ENCODE measurements at places on chromosomes 5 and 9.

- DNase-seq = no peak
These were observed 6.2 kb downstream of the TRIM32 start for GRCh38 chr9:116693233-116693731.

DNA sequence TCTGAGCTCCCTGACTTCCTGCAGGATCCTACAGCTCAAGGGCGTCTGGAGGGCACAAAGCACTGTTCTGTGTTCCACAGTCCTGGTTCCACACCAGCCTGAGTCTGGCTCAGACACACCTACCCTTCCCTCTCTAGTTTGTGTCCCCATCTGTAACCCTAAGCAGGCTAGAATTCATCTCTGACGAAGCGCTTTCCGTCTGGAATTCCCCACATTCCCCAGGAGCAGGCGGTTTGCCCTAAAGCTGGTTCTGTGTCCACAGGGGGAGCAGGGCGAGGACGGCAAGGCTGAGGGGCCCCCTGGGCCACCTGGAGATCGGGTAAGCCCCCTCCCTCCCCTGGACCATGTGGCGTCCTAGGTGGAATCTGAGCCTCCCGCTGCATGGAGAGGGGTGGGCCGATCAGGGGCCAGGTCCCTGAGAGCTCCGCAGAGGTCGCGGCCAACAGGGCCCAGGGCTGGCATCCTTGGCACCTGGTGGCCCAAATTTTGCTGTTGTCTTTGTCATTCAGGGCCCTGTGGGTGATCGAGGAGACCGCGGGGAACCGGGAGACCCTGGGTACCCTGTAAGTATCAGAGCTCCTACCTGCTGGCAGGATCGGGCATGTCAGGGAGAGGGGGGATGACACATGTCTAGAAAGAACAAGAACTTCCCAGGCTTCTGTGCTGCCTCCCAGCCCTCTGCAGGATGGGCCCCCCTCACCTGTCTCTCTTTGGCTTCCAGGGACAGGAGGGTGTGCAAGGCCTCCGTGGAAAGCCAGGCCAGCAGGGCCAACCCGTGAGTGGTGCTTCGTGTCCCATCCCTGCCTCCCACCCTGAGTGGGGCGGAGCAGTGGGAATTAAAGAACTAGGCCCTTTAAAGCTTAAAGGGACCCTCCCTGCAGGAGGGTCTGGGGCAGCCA, 34.5 kb upstream of the ORM1 start:
- DNase-seq = no peak

GRCh38 chr5:108233617-108234155, 148.2 kb downstream of the FBXL17 start:
- no peak for DNase-seq

GRCh38 chr5:179833056-179833708, 12.5 kb downstream of the SQSTM1 start:
- no peak for DNase-seq

DNA sequence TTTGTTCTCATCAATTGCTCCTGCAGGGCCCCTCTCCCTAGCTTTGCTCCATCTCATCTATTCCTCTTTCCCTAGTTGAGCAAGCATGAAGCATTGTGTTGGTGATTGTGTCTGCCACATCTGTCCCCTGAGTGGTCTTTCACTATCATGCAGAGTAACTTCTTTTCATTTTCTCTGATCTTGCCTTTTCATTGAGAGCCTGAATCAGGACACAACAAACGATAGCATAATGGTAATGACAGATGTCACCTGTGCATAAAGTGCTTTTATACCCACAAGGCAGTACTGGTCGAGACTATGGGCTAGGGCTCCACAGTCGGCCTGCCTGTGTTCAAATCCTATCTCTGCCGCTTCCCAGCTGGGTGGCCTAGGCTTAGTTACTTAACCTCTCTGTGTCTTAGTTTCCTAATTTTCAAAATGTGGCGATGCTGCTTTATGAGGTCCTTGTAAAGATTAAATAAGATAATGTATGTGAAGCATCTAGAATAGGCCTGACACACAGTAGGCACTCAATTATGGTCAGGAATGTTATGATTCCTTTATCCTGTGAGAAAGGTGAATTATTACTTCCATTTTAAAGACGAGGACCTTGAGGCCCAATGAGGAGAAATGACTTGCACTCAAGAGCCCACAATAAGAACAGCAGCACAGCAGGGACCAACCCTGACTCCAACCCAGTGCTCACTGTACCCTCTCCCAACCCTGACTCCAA, 137.1 kb upstream of the ZNF618 start:
- no peak for DNase-seq

DNA sequence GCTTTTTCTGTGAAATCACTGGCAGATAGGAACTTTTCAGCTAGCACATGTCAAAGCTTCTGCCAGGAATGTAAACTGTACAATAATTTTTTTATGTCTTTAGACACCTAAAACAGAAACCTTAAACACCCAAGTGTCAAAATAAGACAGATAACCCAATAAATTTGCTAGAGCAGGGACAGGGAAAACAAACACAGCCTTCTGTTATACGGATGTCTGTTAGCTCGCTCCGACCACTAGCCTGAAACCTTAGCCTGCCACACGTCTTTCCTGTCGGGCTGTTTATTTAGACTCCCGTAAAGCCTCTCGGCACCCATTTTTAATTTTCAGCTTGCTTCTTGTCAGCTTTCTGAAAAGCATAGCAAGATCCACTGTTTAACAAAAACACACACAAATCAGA, 355.4 kb upstream of the SLC24A2 start:
- DNase-seq = no peak

GRCh38 chr5:125576822-125577221, 830.4 kb upstream of the ZNF608 start:
- no peak for DNase-seq

GRCh38 chr9:112140936-112141335, 34.2 kb downstream of the SUSD1 start:
- DNase-seq = no peak

DNA sequence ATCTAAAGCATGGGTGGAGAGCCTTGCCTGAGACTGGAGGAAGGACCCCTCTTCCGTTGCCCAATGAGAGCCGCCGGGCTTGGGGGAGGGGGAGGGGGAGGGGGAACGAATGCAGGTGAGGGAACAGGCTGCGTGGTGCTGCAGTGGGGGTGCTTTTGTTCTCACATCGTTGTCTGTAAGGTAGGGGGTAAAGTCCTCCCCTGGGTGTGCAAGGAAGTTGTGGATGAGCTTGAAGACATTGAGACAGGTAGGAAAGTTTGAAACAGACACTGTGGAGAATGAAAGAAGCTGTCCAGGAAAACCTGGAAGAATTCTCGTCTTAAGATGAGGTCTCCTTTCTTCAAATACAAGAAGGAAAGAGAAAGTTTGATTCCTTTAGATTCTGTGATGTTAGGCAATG, 94.1 kb upstream of the LIFR start:
- DNase-seq = no peak

DNA sequence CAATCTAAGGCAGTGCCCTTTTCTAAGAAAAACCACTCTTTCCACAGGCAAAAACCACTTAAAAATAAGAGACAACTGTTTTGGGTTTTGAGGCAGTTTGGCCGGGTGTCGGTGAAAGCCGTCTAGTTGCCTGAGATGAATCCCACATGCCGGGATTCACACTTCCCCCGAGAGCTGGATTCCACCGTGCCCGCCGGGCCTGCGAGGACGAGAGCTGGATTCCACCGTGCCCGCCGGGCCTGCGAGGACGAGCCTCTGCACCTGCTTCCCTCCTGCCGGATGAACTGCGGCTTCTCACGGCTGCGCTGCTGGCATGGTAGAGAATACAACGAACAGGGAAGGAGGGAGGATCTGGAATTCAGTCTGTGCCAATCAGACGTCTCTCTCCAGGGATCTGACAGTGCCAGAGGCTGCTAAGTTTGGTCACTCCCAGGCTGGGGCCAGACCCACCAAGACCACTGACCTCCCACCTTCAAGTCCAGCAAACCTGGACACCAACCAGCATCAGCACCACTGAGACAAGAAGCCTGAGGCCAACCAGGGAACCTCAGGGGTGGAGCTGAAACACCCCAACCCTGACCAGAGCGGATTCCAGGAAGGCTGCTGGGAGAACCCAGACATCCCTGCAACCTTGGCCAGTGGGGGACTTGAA, 23.0 kb downstream of the VAV2 start:
- DNase-seq = no peak

- DNase-seq = no peak
These were observed 796.3 kb downstream of the MAT2B start for GRCh38 chr5:164301708-164302107.

- no peak for DNase-seq
These were observed 38.4 kb upstream of the PLEKHG4B start for GRCh38 chr5:53381-54174.

DNA sequence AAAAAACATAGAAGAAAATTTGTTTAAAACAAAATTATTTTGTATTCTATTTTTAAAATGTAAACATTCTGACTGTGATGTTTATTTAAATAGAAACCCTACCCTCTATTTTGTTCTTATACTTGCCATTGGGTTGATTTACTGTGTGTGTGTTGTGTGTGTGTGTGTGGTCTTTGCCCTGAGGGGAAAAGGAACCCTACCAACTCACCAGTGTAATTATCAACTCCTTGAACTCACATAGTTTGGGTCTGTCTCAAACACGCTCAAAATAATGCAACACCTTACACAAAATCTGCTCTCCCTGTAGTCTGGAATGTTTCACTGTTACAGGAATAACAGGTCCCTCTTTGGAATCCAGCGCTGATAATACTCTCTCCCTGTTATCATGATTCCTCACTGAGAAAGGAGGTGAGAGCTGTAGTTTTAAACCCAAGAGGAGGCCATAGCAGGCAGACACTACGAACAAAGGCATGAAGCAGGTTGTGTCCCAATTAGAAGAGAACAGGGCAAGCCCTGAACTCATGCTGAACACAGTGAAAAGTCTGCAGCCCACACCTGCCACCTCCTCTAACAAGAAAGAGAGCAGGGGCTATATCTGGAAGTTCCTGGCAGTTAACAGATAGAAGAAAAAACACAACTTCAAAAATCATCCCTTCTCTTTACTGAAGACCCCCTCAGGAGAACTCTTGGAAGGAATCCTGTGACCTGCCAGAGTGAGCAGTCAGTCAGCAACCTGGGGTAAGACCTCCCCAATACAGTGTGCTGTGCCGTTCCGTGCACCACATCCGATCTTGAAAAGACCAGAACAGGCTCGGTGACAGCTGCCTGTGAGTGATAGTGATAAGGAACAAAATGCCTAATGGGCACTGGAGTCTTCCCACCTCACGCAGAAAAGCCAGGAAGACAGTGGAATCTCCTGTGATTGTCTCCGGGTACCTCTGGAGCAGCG, 608.1 kb upstream of the ADAMTS16 start:
- no peak for DNase-seq

GRCh38 chr9:93633492-93634221, 57.3 kb downstream of the PHF2 start:
- no peak for DNase-seq

GRCh38 chr9:115643948-115644727, 509.5 kb upstream of the PAPPA start:
- no peak for DNase-seq

GRCh38 chr5:174571662-174572397, 152.6 kb upstream of the MSX2 start:
- DNase-seq = no peak

- no peak for DNase-seq
These were observed 483.1 kb downstream of the MAT2B start for GRCh38 chr5:163988566-163988965.

- DNase-seq = no peak
These were observed 357 bp downstream of the PTGDS start for GRCh38 chr9:136977649-136978072.

GRCh38 chr9:18922161-18922885, 110.7 kb downstream of the SAXO1 start:
- no peak for DNase-seq

DNA sequence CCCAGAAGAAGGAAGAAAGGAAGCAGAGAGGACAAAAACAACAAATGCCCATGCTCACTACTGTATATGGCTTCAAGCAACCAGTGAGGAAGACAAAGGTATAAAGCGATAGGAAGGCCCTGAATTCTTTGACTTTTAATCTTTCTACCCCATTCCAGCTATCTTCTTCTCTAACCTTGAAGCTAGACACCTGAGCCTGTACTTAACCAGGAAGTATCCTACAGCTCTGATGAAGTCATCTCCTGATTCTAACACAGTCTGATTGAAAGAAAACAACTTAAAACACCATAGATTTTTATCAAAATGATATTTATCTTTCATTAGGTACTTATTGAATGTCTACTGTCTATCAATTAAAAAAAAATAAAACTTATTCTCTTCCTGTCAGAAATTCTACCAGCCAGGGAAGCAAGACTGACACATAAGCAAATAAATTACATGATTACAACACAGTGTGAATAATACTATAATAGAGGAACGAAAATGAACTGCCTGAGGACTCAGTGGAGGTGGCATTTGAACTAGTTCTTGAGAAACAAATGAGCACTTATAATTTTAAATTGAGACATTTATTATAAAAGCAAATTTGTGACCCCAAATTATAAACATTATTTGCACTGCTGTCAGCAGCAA, 123.3 kb upstream of the ELL2 start:
- no peak for DNase-seq

- no peak for DNase-seq
These were observed 30.0 kb upstream of the SLC22A5 start for GRCh38 chr5:132339502-132339901.

DNA sequence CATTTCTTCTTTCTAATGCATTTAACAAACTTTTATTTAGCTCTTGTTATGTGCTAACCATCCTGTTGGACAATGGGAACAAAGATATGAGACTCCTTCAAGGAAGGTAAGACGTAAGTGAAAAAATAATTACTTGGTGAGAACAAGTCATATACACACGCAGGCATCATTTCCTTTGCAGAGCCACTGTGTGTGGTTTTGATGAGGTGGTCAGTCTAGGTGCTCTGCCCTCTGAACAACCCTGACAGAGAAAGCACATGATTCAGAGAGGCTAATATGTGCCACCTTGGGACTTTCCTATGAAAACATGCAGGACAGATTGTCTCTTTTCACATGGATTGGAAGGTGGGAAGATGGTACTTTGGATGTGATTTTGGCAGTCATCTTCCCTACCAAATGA, 1162.5 kb upstream of the DMAC1 start:
- no peak for DNase-seq

DNA sequence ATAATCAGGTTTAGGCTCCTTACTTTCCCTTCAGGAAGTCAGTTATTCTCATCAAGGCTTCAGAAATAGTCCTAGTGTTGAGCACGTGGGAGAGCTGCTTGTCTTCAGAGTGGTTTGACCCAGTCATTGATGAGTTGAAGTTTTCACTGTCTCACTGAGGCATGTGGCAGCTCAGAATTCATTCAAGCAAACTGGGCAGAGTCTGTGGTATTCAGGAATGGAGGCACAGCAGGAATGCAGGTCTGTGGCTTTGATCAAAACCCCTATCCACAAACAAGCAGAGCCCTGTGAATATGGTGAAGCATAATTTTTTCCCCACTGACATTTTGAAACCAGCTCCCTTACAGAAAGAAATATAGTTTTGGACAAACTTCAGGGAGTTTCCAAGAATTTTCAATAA, 207.3 kb downstream of the CD180 start:
- DNase-seq = no peak

DNA sequence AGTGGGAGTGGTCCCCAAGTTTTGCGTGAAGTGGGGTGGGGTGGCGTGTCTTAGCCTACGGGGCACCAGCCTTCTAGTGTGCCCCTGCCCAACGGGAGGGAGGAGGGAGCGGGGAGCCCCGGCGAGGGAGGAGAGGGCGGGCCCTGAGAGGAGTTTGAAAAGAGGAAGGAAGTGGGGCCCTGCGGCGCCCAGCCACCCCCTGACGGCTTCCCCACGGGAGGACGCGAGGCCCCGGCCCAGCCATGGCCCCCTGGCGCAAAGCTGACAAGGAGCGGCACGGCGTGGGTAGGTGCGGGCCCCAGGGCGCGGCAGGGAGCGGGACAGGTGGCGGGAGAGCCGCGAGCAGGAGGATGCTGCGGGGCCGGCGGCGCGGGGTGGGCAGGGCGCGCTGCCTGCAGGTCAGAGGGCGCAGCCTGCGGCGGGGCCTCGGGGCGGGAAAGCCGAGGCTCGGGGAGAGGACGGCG, at the start of gene DOCK2:
TSS of gene DOCK2 (plus strand) at position 191 of the 464 bp plus-strand sequence. CDS start at position 243, 52 bp downstream.
- DNase-seq = no peak

GRCh38 chr9:137313956-137314560, 12.0 kb upstream of the NRARP start:
- no peak for DNase-seq

Data from HS-5 (cell line).